ENCODE measurements at places on chromosomes 16 and 17.

- DNase-seq: no peak
Observed at GRCh38 chr17:21294321-21295035, 10.0 kb downstream of the MAP2K3 start.

GRCh38 chr16:50651835-50652438, 29.2 kb downstream of the SNX20 start:
- no peak for DNase-seq

- no peak for DNase-seq
Observed at GRCh38 chr17:16942141-16943031, 29.5 kb downstream of the TNFRSF13B start.

- DNase-seq: no peak
Observed at GRCh38 chr16:88013091-88013609, 61.9 kb downstream of the BANP start.

- DNase-seq: no peak
Observed at GRCh38 chr17:80106176-80106575, 4.8 kb downstream of the GAA start.

DNA sequence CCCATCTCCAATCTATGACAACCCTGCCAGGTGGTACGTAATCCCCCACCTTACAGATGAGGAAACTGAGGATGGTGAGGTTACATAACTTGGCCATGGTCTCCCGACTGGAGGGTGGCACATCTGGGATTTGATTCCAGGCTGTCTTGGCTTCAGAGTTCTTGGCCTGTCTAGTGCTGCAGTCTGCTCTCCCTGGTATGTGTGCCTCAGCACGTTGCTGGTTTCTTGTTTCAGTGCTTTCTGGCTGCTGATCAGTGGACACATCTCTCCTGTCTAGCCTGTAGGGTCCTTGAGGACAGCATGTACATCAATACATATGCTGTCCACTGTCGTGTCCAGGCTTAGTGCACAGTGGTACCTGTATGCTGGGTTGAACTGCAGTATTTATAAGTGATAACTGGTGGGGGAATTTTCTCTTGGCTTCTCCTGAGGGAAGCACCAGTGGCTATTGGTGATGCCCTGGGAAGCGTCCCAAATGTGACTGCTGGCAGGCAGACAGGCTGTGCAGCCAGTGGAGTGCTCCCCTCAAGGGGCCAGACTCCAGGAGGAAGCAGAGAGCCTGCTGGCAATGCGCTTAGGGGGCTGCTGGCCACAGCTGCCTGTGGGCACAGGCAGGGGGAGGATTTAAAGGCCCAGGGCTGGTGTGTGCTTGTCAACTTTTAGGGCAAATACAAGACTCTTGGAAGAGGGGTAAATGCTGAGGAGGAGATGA, 14.4 kb downstream of the CTRL start:
- no peak for DNase-seq

DNA sequence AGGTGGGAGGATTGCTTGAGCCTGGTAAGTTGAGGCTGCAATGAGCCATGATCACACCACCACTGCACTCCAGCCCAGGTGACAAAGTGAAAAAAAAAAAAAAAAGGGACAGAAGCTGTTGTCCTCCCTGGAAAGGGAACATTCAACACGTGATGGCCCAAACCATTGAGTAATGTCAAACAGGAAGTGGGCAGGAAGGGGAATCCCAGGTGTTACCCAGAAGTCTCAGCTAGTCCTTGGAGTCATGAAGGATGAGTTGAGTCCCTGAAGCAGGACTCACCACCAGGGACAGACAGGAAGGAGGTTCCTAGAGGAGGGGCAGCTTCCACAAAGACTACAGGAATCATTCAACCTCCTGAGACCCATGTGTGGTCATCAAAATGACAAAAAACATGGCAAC, 19.8 kb upstream of the CMIP start:
- DNase-seq: no peak

DNA sequence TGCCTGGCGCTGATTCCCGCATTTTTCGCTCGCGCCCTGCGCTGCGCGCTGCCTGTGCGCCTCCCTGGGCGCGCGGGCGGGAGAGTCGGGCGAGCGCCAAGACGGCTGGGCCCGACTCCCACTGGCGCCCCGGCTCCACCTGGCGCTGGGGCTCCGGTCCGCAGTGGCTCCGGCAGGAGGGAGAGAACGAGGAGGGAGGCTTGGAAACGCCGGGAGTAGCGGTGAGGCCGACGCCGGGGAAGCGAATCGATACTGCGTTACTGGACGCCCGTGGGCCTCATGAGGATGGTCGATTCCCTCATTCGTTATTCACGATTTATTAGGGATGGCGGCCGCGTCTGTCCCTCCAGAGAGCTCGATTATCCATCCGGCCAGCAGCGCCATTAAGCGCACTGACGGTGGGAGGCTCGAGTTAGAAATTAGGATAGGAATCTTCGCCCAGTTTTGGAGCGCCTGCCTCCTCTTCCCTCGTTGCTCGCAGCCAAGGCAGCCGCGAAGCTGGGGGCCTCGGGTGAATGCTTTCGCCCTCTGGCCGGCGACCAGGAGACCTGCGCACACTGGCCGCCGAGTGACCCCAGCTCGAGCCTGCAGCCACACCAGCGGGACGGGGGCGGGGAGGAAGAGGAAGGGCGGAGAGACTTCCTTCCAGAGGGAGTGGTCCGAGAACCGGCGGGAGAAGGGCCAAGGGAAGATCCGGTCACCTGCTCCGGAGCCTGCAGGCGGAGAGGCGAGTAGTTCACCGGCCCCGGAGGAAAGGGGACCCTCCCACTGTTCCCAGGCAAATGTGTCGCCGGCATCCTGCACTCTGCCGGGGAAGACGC, 1.3 kb upstream of the PCGF2 start:
- no peak for DNase-seq

- no peak for DNase-seq
Observed at GRCh38 chr16:9219813-9220212, 128.4 kb downstream of the HAPSTR1 start.

All from stimulated activated CD4-positive, alpha-beta T cell treated with anti-CD3 and anti-CD28 coated beads, TNF-alpha, amount 100 ng/mL, for 48 hours (primary cell).